ENCODE measurements at places on chromosomes 13 and 19.

GRCh38 chr13:41643507-41643906 lies 186.2 kb downstream of the RGCC start:
- DNase-seq, result no peak

- DNase-seq, result no peak
Observed at GRCh38 chr13:24631922-24632321, 48.3 kb upstream of the ATP12A start.

DNA sequence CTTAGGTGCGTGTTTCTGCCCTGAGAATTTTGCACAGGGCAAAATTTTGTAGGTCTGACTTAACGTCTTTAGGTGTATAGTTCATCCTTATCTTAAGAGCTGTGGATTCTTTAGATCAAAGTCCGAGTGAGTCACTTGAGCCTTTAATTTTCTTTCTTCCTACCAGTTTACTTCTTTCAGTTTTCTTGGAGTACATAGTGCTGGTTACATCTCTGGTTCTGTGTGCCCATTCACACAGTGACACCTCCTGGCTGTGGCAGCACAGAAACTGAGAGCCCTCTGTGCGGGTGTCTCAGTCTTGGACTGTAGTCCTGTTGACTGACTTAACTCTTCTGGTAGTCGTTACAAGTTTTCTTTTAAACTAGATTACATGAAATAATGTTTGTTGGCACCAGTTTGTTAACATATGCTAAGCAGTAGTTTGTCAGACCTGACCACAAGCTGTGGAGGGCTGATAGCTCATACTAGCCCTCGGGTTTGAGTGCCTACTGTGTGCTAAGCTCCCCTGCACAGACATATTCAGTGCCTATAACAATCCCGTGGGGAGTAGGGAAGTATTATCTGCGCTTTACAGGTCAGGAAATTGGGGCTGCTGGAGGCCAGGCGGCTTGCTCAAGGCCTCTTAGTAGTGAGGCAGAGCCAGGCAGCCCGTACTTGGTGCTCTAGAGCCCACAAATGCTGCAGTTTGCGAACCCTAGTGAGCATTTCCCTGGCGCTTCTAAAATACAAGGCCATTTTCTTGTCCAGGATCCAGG lies 1.6 kb downstream of the GATAD2A start:
- DNase-seq, result peak; percentile 51

- DNase-seq, result no peak
Observed at GRCh38 chr13:100517728-100518127, 70.9 kb downstream of the GGACT start.

DNA sequence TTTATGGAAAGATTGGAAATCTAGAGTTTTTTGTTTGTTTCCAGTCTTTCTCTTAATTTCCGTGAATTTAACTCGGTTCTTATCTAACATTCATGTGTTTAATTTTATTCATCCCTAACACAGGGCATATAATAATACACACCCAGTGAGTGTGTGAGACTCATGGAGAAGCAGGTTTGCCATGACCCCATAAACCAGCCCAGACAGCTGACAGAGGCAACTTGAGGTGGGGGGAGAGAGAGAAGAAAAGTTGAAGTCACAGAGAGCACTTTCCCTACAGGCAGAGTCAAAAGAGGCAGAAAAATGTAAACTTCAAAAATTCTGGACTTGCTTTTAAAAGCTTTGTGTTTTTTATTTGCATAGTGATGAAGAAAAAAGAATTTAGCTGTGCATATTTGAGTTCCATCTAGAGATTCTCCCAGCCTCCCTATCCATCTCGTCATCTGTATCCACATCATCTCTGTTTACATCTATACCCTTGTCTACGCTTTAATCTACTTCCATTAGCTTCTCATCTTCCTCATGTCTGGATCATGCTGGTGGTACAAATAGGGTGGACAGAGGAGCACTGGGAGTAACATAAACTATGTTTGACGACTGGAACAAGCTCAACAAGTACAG lies 60.2 kb downstream of the THSD1 start:
- no peak for DNase-seq

- DNase-seq, result no peak
Observed at GRCh38 chr19:57914531-57914930, 1.9 kb downstream of the ZNF417 start.
